ENCODE measurements at places on chromosomes 6 and 20. TPM values are rescaled to one million over a fixed set of nuclear protein-coding genes. Genes with fewer than 3 reads are reported as not detected.

DNA sequence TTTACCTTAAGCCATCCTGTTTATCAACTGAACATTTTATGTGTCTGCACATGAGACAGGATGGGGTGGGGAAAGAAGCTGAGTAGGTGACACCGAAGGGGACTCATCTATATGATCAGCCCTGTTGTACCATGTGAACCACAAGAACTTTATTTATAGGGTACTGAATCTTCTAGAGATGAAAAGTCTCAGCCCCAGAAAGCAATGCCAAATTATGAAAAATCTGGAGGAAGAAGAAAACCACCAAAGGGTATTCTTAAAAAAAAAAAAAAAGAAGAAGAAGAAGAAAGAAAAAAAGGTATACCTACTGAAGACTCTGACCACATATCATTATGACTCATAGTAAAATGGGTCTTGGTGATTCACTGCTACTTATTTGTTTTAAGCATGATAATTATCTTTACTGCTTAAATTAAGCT lies 39.8 kb upstream of the HBS1L start:
- no peaks in the 10 kb centered on the region for H3K4me1 ChIP-seq
- no peak for DNase-seq
- H3K36me3 ChIP-seq, result no peaks in the 10 kb centered on the region
- H3K27ac ChIP-seq, result no peak overlapping the region
- H3K4me3 ChIP-seq, result no peak overlapping the region

DNA sequence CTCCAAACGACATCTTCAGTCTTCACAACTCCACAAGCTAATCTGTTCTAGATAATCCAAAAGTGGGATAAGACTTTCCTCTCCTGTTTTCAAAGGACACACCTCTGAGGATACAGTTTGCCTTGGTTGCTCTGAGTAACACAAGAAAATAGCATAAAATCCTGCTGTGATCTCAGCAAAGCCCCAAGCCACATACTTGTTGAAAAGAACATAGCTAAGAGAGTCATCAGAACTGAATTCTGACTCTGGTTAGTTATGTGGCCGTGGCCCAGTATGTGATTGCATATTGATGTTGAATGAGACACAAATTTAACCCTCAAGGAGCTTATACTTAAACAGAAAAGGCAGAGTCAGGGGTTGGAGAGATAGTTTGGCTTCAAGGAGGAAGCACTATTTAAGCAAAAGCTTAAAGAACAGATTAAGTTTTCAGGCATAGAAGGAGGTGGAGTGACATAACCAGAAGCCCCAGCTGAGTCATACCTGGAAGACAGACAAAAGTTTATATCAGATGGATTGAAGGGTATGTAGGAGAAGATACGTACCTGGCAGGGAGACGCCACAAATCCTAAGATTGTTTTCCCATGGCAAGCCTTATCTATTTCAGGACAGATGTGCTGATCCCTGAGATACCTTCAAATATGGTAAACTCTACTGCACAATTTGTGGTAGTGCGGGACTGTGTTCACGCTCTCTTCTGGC lies 41.2 kb downstream of the OPN5 start:
- no peak for DNase-seq
- H3K27me3 ChIP-seq, result no peaks in the 10 kb centered on the region
- H3K27ac ChIP-seq, result no peak overlapping the region
- H3K4me1 ChIP-seq, result no peaks in the 10 kb centered on the region

DNA sequence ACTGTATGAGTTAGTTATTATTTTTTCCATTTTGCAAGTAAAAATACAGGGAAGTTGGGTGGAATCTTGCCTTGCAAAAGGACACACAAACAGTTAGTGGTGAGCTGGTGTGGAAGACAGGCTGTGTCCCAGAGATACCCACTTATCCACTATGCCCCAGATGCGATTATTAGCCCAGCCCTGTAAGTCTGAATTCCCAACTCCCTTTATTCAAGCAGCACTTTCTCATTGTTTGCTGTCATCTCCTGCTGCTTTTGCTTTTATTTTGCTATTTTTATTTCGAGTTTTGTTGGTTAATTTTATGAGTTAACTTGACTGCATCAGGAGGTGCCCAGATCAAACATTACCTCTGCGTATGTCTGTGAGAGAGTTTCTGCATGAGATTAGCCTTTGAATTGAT lies 239.4 kb downstream of the DOK5 start:
- H3K27me3 ChIP-seq, result no peaks in the 10 kb centered on the region
- H3K27ac ChIP-seq, result no peak overlapping the region
- peaks cover 9% of the 10 kb centered on the region for H3K36me3 ChIP-seq
- no peak for DNase-seq

DNA sequence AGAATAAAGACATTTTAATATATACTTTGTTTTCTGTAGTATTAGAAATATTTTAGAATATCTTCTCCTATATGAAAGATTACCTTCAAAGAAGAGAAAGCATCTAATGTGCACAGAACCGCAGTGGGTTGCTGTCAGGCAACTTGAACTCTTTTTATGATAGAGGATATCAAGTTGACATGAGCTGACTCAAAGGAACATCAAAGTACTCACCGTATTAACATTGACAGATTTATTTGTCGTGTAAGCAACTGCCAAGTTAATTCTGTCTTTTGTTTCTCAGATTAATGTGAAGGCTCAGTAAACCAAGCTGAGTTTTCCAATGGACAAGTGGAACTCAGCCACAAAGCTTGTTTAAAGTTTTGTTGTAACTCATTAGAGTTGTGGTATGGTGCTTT lies 2.2 kb upstream of the GINM1 start:
- no peak overlapping the region for H3K27ac ChIP-seq
- H3K36me3 ChIP-seq, result no peaks in the 10 kb centered on the region
- DNase-seq, result no peak
- H3K4me1 ChIP-seq, result peaks cover 16% of the 10 kb centered on the region

The RSPO3 gene
- not detected for total RNA-seq

DNA sequence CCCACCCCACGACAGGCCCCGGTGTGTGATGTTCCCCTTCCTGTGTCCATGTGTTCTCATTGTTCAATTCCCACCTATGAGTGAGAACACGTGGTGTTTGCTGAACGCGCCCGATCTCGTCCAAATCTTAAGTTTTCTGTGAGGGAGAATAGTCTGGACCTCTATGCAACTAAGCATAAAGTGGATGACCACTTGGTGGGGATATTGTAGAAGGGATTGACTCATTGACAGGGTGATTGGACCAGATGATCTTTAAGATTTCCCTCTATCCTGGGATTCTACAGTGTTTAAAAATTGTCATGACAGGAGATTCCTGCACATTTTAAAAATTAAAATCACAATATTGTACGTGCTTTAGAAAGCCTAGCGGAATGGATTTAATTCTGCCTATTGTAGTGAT lies 141.3 kb downstream of the TRMT11 start:
- no peaks in the 10 kb centered on the region for H3K27me3 ChIP-seq
- no peak overlapping the region for H3K27ac ChIP-seq
- peak; percentile 34 for DNase-seq
- no peaks in the 10 kb centered on the region for H3K36me3 ChIP-seq

The TSPO2 gene
- total RNA-seq, result not detected

The PCMT1 gene
- total RNA-seq, result 168 TPM

The ARMC12 gene
- total RNA-seq, result 0.90 TPM

GRCh38 chr6:50899306-50899870 lies 80.7 kb downstream of the TFAP2B start:
- H3K36me3 ChIP-seq, result no peaks in the 10 kb centered on the region

DNA sequence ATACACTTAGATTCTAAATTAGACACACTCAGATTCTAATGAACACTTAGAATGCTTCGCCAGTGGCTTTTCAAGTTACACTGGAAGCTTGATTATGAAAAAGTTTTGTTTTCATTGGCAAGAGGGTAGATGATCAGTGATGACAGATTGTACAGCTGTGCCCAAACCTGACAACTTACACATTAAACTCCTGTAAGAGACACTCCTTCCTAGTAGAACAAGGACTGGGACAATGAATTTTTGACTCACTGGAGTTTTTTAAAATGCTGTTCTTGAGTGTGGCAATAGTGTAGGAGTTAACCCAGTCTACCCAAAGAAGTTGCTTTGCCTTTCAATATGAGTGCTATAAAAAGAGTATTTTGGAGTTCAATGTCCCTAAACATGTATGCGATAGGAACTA lies 140.8 kb downstream of the SLC16A10 start:
- no peak for DNase-seq
- no peaks in the 10 kb centered on the region for H3K4me1 ChIP-seq
- H3K27me3 ChIP-seq, result no peaks in the 10 kb centered on the region
- no peaks in the 10 kb centered on the region for H3K36me3 ChIP-seq
- no peak overlapping the region for H3K27ac ChIP-seq

The CCN6 gene
- not detected for total RNA-seq

The OLIG3 gene
- 0.27 TPM for total RNA-seq

DNA sequence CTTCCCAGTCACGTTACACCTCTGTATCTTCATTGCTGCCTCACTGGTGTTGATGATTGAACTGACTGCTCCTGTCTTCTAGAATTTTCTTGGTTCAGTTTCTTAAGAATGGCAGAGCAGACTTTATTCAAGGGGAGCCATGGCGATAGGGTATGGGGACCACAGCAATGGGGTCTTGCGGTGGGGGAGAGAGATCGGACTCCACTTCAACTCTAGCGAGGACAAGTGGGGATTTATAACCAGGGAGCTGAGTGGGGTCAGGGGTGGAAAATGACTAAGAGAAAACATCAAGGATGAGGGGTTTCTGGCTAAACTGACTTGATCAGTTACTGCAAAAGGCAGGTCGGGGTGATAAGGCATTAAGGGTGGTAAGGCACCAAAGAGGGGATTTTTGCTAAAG lies 156.4 kb downstream of the CD83 start:
- no peak overlapping the region for H3K4me3 ChIP-seq
- peaks cover 16% of the 10 kb centered on the region for H3K4me1 ChIP-seq
- no peak for DNase-seq
- H3K27ac ChIP-seq, result no peak overlapping the region
- H3K36me3 ChIP-seq, result no peaks in the 10 kb centered on the region

- no peaks in the 10 kb centered on the region for H3K36me3 ChIP-seq
- no peak overlapping the region for H3K27ac ChIP-seq
- peaks cover 4% of the 10 kb centered on the region for H3K4me1 ChIP-seq
- DNase-seq, result peak; percentile 70
- no peak overlapping the region for H3K4me3 ChIP-seq
- H3K27me3 ChIP-seq, result no peaks in the 10 kb centered on the region
Measured at GRCh38 chr20:20568604-20569205, 143.7 kb downstream of the RALGAPA2 start.

GRCh38 chr20:57312138-57312537 lies 17.5 kb upstream of the SPO11 start:
- H3K27me3 ChIP-seq, result no peaks in the 10 kb centered on the region
- DNase-seq, result no peak
- H3K27ac ChIP-seq, result no peak overlapping the region
- H3K36me3 ChIP-seq, result no peaks in the 10 kb centered on the region

The OGFRL1 gene
- total RNA-seq, result 12.0 TPM

DNA sequence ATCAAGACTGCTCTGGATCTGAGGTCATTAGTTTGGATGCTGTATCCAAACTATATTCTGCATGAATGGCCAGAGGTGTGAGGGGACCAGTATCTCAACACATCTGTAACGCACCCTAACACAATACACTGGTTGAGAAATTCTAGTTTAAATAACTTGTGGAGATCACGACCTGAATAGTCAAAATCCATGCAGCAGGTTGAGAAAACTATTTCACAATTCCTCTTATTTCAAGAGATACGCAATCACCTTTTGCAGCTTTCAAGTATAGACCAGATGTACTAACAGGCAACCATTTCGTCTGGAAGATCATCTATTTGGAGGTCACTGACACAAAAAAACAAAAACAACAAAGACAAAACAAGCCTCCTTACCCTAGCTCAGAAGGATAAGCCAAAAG lies 11.1 kb downstream of the CSNK2A1 start:
- no peak overlapping the region for H3K4me3 ChIP-seq
- H3K4me1 ChIP-seq, result peaks cover 46% of the 10 kb centered on the region
- no peak for DNase-seq
- no peak overlapping the region for H3K27ac ChIP-seq
- no peaks in the 10 kb centered on the region for H3K36me3 ChIP-seq

DNA sequence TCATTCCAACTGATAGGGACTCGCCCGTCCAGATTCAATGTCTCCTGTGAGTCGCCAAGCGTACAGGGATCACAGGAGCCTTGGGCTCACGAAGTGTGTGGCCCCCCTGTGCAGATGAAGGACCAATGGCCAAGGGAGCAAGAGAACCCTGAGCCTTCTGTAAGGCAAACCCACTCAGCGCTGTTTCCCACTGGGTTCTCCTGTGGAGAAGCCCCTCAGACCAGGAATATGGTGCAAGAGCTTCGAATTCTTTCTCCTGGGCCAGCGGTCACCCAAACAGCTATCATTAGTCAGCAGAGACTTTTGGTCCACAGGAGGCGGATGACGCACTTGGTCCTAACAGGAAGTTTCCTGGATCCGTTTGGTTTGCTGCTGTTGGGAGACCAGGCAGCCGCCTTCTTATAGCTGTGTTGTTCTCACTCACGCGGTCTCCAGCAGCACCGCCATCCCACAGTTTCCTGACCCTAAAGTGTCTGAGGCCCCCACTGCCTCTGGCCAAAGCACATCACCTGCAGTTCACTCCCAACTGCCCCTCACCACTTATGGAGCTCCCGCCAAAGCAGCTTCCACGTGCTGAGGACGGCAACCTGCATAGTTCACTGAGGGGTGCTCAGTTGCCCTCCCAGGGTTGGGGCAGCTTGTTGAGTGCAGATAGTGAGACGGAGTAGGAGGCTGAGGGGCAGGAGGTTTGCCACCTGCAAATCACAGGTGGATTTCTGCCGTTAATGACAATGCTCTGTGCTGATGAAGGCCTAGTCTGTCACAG lies 268.6 kb downstream of the ERMARD start:
- H3K27ac ChIP-seq, result no peak overlapping the region
- no peaks in the 10 kb centered on the region for H3K36me3 ChIP-seq
- no peak overlapping the region for H3K4me3 ChIP-seq
- 0 out of 2 replicates have a peak, but pooled peaks cover 3% of the 10 kb centered on the region for H3K27me3 ChIP-seq
- H3K4me1 ChIP-seq, result no peaks in the 10 kb centered on the region
